ENCODE measurements at places on chromosomes 5 and 9.

- DNase-seq, result no peak
Measured at GRCh38 chr9:136740971-136741882, 1.5 kb downstream of the LCN10 start.

- no peak for DNase-seq
Measured at GRCh38 chr5:172451771-172452197, 2.5 kb downstream of the SH3PXD2B start.

GRCh38 chr9:135066291-135066690 is 21.2 kb upstream of the OLFM1 start:
- DNase-seq, result no peak

- DNase-seq, result no peak
Measured at GRCh38 chr5:107458322-107458721, 212.4 kb downstream of the EFNA5 start.

GRCh38 chr9:81389569-81389993 is 299.8 kb downstream of the TLE1 start:
- no peak for DNase-seq

- no peak for DNase-seq
Measured at GRCh38 chr9:31799953-31800609, 584.4 kb upstream of the ACO1 start.
